Activated CD4-positive, alpha-beta T cell treated with anti-CD3 and anti-CD28 coated beads for 4 hours (primary cell): ENCODE measurements at places on chromosomes 3 and 15.

- DNase-seq, result no peak
These were observed 410.1 kb upstream of the DPH6 start for GRCh38 chr15:35956056-35956455.

DNA sequence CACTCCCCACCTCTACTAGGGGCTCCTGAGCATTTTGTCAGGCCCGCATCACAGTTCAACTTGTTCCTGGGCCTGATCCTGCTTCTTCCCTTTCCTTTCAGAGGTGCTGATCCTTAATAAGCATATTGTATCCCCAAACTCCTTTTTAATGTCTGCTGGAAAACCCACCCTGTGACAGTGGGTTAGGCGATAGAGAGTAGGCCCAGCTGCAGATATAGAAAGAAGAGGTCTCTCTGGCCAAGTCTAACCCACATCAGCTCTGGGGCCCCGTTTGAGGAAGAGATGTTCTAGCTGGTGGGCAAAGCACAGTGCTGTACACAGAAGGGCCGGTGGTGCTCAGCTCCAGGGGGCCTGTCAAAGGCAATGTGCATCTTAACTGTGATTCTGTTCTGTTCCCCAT is 34.3 kb upstream of the ST6GAL1 start:
- DNase-seq, result no peak

DNA sequence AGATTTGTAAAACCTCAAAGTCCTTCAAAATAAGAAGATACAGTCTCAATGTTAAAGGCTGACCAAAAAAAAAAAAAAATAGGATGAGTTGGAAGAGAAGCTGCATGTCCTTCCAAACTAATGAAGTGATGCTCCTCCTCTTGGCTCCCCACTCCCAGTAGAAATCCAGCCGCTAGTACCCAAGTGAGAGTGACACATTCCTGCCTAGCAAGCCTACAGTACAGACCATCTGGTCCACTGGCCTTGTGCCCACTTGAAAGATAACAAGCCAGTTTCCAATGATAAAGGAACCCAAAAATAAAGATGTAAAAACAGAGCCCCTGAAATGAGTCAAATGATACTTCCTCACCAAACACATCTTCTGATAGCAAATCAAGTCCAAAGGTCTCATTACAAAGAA is 258.7 kb upstream of the NSMCE3 start:
- no peak for DNase-seq

- DNase-seq, result no peak
These were observed 1.5 kb downstream of the DIS3L start for GRCh38 chr15:66294932-66295235.

GRCh38 chr3:147380387-147380951 is 25.9 kb downstream of the ZIC4 start:
- DNase-seq, result no peak

- DNase-seq, result no peak
These were observed 63.3 kb downstream of the RAD18 start for GRCh38 chr3:8899876-8900460.

DNA sequence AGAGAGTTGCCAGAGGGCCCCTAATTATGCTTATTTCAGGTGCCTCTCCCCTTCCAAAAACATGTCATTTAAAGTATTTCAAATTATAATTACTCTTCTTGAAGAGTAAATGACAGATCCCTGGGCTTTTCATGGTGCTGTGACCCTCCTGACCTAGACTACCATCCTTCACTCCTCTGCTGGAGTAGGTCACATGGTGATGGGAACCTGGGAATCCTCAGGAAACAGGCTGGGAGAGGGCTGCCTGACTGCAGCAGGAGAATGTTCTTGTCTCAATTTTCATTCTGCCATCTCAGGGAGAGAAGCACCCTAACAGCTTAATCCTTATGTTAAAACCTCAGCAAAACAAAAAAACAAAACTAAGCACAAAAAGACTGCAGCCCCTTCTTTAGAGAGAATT is 24.6 kb downstream of the PGBD4 start:
- no peak for DNase-seq

DNA sequence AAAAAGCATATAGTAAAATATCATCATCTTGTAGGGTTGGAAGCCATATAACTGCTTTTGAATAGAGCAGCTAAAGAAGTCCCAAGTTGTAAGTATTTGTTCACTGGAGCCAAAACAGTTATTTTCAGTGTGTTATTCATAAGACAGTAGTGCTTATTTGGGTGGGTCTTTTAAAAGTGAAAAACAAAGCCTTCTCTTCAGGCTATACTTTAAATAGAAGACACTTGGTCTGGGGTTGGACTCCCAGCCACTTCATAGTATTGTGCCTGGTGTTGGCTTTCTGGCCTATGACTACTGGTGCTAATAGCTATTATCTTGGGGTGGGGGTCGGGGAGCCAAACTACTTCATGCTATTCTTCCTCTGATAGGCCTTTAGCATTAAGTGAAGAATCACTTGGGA is 135.2 kb downstream of the SLC25A26 start:
- DNase-seq, result no peak

DNA sequence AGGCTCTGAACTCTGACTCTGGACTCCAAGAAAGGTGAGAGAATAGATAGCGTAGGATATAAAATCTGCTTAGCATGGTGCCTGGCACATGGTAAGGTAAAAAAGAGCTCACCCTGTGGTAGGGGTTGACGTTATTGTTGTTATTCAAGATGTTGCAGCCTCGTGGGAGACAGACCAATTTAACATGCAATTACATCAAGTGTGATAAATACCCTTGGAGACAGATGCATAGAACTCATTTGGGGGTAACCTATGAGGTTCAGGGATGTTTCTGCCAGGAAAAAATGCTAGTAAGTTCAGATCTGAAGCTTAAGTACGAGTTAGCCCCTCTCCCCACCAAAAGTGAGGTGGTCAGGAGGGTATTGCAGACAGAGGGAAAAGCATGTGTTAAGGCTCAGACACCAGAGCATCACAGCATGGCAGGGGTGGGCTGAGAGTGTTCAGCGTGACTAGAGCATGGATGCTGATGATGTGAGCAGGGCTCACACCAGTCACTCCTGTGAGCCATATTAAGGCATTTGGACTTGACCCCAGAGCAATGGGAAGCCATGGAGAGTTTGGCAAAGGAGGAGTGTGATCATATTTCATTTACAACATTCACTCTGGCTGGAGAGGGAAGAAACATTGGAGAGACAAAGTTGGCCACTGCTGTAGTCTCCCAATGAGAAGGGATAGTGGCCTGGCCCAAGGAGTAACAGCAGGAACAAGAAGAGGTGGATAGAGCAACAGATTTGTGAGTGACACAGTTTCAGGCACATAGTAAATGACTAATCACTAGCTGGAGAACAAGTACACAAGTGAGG is 181.0 kb downstream of the UACA start:
- DNase-seq, result no peak

DNA sequence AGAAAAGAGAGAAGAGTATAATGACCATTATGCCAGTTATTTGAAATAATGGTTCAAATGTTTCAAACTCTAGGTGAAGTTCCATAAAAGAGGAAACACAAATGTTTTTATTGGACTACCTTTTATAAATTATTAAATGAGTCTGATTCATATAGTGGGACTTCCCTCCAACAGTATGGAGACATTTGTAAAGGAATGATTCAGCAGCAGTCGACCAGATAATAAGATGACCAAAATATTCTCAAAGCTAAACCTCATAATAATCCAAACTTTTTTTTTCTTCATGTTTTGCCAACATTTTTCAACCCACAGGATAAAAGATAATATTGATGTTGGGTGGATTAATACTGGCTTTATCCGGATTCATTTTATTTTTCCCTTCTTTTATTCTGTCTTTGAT is 18.8 kb downstream of the TIPARP start:
- no peak for DNase-seq

DNA sequence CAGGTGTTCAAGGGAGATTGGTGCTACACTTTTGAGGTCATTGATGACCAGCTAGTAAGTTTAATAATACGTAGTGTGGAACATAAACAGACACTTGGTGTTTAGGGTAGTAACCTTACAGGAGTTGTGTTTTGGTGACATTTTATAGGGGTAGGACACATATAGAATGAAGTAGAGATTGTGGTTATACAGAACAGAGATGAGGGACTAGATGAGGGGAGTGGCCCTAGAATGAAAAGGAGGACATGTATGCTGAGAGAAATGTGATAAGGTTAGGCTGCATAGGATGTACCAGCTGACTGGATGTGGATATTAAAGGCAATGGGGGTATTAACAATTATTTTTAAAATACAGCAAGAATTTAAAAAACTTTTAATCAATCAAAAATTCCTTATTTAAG is 8.0 kb downstream of the MBNL1 start:
- no peak for DNase-seq

- DNase-seq, result no peak
These were observed 9.8 kb upstream of the PLAAT1 start for GRCh38 chr3:193231201-193231600.

DNA sequence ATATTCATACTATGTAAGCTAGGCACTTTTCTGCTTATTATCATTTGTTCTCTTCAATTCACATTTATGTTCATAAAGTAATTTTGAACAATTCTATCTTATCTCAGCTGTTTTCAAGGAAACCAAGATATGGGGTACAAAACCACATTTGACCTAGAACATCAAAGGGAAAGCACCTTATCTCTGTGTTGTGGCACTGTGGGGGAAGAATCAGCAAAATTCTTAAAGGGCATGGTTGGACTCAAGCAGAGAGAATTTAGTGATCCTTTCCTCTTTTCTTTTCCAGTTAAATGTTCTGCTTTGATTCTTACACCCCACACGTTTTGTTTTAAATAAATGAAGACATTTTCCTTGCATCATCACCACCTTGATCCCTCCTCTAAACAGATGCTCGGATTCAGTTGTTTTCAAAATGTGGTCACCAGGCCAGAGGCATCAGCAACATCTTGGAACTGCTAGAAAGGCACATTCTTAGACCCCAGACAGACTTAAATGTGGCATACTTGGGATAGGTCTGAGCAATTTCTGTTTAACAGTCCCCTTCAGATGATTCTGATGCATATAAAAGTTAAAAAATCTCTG is 128.4 kb upstream of the TP63 start:
- DNase-seq, result no peak

DNA sequence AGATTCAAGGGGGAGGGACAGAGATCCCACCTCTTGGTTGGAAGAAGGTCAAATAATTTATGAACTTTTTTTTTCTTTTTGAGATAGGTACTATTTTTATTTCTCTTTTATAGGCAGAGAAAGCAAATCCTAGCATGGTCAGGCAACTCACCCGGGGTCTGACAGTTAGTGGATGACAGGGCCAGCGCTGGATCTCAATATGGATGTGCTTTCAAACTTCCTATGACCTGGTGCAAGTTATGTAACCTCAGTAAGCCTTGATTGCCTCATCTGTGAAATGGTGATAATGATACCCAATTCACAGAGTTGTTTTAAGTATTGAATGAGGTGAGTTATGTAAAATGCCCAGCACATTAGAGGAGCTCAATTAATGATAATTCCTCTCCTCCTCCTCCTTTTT is 86.8 kb upstream of the MEF2A start:
- DNase-seq, result no peak

DNA sequence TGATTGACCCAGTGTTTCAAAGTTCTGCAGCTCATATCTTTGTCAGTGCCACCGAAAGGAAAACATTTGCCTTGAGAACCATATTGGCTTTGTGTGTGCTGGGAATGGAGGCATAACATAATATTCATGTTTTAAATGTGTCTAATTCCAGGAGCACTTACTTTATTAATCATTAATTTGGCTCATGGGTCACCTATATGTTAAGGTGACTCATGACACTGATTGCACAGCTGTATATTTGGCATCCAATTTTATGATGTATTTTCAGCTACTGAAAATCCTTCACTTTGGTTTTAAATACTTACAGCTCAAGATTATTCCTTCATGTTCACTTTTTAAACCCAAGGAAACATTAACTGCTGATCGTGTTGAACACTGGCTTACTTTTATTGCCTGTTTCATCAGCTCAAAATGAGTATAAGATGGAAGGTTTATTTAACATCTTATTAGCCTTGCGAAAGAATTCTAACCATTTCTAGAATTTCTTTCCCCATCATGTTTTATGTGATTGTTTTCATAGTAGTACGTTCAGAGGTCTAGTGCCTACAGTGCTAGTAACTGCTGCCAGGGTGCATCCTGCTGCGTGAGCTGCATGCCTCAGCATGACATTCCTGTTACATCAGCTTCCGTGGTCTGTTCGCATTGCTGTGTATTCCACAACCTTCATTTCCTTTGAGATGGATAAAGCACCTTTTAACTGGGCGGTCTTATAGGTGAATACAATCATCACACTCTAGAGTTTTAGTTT is 63.7 kb downstream of the LRCH3 start:
- DNase-seq, result no peak

DNA sequence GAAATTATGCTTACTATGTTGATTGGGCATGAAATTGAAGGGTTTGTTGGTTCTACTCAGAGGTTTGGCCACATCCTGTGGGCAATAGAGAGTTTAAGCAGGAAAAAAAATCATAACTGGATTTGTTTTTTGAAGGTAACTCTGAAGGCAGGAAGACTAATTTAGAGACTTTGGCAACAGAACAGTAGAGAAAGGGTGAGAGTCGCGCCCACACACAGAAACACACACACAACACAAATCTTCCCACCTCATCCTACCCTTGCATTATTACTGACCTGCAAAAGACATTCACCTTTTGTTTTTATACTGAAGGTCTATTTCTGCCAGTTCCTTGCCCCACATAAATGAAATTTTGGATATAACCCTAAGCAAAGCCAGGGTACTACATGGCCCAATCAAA is 270.6 kb downstream of the TBL1XR1 start:
- DNase-seq, result no peak

DNA sequence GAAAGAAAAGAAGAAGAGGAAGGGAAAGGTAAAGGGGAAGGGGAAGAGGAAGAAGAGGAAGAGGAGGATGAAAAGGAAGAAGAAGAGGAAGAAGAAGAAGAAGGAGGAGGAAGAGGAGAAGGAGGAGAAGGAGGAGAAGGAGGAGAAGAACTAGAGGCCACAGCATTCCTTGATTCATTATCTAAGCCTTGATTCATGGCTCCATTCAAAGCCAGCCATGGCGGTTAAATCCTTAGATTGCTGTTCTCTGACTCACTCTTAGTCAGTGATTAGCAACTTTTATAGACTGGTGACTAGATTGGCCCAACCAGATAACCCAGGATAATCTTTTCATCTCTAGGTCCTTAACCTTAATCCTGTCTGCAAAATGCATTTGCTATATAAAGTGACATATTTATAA is 47.6 kb downstream of the OSTN start:
- DNase-seq, result no peak

DNA sequence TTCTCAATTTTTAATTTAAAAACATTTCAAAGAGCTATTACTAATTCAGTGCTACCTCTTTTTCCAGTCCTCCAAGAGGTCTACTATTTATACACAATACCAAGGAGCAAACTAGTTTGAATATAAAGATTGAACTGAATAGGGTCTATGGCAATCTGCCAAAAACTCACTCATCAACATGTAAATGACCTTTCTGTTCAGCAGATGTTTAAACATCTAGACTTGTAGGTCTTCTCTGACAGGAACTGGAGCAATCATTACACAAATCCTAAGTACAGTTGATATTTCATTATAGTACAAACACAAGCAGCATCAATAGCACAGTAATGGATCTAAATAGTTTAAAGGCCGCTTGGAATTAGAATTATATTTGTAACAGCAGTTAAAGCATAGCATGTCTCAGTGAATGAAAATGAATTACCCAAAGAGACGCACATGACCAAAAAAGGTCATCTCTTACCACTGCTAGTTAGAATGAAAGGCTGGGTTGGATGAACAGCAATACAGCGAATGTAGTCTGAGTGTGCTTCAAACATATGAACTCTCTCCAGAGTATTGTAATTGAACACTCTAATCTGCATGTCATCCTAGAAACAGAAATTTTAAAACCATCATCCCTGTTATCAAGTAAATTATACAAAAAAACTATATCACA is 10.7 kb downstream of the COPB2 start:
- DNase-seq, result no peak
